ENCODE measurements at places on chromosomes 1 and 21.

DNA sequence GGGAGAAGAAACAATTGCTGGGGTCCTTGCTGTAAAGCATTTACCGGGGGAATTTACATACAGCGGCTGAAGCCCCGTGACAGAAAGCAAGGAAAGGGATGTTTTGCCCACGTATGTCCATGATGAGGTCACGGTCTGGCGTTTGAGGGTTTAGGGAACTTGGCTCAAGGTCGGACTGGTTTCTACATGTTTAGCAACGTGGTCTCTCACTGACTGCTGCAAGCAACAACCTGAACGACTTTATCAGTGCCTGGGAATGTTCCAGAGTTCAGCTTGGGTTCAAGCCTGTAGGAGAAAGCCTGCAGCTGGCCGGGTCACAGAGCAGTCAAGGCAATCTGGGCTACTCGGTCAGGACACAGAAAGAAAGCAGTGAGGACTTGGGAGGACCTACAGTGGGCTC, 323.3 kb downstream of the AJAP1 start:
- no peak for DNase-seq

DNA sequence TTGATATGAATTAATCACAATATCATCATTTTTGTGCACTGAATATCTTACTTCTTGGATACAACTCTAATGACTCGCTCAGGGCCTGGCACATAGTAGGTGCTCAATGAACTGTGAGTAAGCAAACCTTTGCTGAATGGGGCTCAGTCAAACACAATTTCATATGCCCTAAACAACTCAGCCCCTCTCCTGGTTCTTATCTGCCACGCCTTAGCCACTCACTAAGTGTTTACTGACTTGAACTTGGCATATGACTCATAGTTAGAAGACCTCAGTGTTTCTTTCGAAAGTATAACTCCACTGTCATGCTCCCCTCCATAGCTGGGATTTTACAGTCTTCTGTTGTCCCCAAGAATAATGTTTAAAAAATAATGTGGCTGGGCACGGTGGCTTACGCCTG, 4.8 kb upstream of the IFNLR1 start:
- no peak for DNase-seq

GRCh38 chr1:229203030-229203751, 67.7 kb upstream of the RAB4A start:
- DNase-seq, result no peak

DNA sequence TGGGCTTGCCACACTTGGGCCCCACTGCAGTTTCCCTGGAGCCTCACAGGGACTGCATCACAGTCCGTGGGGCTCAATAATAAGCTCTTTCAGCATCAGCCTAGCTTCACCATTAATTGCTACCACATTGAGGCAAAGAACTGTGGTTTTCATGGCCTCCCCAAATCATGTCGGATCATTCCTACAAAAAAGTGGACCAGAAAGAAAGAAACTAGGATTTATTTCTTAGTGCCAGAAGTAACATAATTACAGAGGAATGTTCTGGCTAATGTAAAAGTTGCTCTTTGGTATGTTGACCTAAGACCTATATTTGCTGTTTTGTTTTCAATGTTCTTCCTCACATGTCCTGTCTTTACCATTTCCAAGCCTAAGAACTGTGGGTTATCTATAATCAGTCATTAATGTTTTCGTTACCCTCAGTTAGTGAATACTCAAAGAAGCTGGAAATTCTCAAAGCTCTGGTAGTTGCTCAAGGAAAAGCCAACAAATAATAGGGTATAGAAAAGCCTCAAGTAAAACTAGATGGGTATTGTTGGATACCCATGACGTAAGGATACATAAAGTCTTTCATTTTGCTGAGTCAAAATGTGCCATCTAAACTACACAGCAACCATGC, 173.9 kb downstream of the LTN1 start:
- DNase-seq, result no peak
